Stimulated activated CD4-positive, alpha-beta T cell treated with anti-CD3 and anti-CD28 coated beads, TNF-alpha, amount 100 ng/mL, for 1 hour (primary cell): ENCODE measurements at places on chromosomes 12 and 14.

GRCh38 chr12:79871621-79872020 lies 63.3 kb downstream of the PPP1R12A start:
- no peak for DNase-seq

DNA sequence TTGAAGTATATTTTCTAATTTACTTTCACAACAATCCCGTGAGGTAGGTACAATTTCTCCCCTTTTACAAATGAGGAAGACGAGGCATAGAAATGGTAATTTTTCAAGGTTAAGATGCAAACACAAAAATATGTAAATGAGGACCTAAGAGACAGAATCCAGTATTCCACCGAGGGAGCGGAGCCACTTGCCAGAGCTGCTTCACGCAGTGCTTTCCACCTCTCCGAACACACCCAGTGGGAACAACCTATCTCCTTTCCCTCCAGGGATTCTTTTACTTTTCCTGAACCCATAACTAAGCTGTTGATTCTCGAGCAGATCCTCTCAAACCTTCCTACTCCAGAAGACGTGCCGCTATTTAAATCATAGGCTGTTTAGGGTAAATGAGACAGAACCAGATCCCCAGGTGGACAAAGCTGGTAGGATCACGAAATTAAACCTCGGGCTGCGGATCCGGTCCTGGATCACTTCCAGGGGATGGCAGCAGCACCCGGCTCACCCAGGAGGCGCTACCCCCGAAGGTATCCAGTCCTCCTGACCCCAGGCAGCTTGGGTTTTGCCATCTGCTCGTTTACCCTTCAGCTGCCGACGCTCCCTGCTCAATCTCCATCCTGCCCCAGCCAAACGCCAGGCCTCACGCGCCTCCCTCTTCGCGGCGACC lies 1.5 kb downstream of the DDHD1 start:
- DNase-seq: no peak

DNA sequence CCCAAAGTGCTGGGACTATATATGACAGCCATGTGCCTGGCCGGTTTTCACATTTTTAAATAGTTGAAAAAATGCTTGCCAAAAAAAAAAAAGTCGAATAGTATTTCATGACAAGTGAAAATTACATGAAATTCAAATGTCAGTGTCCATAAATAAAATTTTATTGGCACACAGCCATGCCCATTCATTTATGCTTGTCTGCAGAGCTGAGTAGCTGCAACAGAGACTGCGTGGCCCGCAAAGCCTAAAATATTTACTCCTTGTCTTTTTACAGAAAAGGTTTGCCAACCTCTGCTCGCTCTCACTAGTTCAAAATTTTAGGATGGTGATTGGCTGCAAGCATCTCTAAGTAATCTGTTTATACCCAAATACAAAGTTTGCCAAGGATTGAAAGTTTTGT lies 49.2 kb downstream of the TESC start:
- no peak for DNase-seq

GRCh38 chr14:44162197-44162596 lies 344.9 kb downstream of the FSCB start:
- DNase-seq: no peak

GRCh38 chr14:68124979-68125731 lies 305.6 kb downstream of the RAD51B start:
- no peak for DNase-seq

DNA sequence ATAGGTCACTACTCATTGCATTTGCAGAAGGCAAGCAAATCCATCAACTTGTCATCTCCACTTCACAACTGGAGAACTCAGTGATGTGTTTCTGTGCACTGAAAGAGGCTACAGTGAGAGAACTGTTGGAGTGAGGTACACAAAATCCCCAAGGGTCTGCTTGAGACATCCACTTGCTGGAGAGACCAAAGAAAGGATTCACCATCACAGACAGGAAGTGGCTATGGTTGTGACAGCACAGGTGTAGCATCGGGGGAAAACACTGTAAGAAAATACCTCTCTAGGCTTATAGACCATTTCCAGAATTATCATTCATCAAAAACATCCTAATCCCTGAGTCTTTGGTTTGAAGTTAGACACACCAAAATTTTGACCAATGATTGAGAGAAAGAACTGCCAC lies 201.3 kb upstream of the OR4E1 start:
- DNase-seq: no peak

GRCh38 chr14:85516239-85517113 lies 13.5 kb upstream of the FLRT2 start:
- no peak for DNase-seq

GRCh38 chr14:72636871-72637270 lies 257.0 kb downstream of the DPF3 start:
- DNase-seq: no peak

DNA sequence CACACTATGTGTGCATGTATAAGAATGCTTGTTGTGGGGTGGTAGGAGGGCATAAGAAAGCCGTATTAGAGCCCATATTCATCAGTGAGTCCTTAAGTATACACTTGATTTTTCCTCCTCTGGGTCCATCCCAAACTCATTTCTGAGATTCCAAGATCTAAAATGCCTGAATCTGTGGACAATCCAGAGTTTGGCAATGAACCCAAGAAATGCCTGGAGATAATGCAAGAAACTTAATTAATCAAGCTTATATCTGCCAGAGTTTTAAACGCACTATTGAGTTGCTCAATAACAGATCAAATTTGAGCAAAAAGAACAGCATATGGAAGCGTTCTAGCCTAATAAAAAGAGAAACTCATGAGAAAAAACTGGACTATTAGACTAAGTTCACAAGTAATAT lies 143.4 kb upstream of the NAV3 start:
- DNase-seq: no peak

- no peak for DNase-seq
Observed at GRCh38 chr12:98492580-98493140, 22.7 kb upstream of the TMPO start.

- DNase-seq: no peak
Observed at GRCh38 chr14:54697803-54698202, 130.9 kb downstream of the SAMD4A start.

- no peak for DNase-seq
Observed at GRCh38 chr14:81162941-81163340, 57.8 kb downstream of the GTF2A1 start.

DNA sequence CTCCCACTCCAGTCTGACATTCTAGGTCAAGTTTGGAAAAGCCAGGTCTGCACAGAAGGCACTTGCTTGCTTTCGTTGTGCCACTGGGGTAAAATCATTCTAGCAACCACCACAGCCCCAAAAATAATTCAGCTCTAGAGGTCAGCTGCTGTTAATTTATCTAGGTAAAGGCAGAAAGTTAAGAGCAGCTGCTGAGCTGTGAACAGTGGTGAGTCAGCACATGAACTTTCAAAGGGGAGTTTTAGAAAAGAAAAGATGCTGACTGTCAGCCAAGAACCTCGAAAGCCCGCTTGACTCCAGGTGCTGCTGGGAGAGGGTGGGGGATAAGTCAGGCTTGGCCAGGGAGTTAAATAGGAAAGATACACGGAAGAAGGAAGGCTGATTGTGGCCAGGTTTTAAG lies 12.7 kb downstream of the CCDC197 start:
- DNase-seq: no peak
